Karpas-422 (cell line): ENCODE measurements at places on chromosomes 1 and 21.
A peak's percentile ranks its signal among the peaks of the same experiment; 100 is the strongest.

DNA sequence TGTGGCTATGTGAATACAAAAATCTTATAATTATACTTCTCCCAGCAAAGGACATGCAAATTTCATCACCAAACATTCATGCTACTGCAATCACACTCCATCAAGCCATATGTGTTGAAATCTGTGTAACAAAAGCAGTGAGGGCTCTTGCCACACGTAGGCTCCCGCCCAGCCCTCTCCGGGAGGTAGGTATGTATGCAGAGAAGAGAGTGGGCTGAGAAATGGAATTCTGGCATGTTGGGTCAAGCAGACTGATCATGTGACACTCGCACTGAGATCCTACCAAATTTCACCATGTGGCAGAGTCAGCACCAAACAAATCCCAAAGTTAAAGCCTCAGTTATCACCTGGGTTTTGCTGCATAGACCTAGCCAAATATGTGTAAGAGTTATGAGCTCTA is 49.7 kb downstream of the APP start:
- DNase-seq, result no peak

DNA sequence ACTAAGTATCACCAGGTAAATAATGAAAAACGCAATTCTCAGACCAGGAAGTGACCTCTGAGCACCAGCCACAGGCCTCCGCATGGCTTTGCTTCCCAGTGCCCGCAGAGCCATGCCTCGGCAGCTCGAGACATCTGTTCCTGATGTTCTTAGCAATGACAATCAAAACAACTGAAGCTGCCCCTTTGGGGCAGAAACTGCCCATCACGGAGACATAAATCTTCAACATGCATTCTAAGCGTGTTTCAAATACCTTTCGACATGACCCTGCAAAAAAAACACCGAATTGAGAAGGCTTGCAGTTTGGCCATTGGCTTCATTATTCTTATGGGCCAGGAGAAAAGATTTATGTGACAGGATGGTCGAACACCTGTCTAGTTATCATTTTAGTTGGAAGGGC is 5.8 kb upstream of the RAP1GAP start:
- no peak for DNase-seq

DNA sequence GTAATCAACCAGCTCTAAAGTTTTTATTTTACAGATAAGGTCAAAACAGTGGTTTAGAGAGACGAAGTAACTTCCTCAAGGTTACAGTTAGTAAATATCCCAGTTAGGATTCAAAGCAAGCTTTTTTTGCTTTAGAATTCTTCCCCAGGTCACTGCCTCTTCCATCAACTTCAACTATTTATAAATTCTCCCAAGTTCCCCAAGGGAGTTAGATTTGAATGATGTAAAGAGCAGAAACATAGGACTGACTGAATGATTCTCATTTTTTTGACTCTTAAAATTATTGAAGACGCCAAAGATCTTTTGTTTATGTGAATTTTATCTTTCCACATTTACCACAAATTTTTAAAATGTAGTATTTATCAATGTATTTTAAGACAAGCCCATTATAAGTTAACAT is 4.1 kb downstream of the POGZ start:
- peak; percentile 39 for DNase-seq

DNA sequence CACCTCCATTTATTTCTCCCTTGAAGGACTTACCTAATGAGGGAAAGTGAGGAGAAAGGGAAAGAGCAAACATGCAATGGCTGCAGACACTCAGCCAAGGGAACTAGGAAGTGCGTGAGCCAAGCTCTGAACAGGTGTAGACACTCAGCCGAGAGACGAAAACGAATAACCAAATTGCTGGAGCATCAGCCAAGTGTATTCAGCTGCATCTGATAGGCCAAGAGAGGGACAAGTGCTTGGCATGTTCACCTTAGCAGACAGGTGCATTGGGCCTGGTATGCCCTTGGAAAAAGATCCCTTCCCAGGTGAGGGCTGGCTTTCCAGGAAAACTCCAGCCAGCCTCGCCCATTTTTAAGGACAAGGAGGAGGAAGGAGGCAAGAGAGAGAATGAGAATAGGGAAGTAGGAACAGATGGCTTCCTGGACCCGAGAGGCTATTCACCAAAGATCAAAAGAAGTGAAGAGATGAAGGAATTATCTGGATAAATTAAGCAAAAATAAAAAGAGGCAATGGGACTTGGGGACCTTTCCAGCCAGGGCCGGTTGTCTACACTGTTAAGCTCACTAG is 184.7 kb downstream of the TOMM20 start:
- no peak for DNase-seq

- DNase-seq, result peak; percentile 83
These were observed 3.7 kb upstream of the PPM1J start for GRCh38 chr1:112718691-112719418.

GRCh38 chr1:67214420-67215174 is 48.3 kb downstream of the IL23R start:
- peak; percentile 72 for DNase-seq

DNA sequence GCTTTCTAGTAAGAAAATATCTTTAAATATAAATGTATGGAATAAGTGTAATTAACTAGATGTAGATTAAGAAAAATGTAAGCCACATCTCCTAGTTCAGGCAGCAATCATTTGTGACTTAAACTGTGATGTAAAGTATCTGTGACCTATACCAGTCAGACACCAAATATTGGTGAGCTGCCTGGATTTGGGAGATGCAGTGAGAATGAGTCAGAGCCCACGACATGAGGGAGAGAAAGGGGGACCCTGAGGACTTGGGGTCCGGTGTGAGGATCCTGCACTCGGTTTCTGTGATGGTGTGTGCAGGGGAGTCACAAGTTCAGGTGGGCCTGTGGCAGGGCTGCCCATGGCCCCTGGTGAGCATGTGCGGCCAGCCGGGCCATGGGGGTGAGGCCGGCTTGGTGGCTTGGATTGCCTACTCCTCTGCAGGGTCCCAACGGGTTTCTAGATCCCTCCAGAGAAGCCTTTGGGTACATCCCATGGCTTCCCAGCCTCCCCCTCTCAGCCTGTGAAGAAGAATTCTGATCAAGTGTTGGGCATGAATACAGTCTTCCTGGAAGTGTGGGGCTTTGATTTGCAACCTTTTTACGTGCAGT is 19.0 kb upstream of the ABCG1 start:
- no peak for DNase-seq

GRCh38 chr1:56418151-56418631 is 161.2 kb downstream of the PLPP3 start:
- no peak for DNase-seq

DNA sequence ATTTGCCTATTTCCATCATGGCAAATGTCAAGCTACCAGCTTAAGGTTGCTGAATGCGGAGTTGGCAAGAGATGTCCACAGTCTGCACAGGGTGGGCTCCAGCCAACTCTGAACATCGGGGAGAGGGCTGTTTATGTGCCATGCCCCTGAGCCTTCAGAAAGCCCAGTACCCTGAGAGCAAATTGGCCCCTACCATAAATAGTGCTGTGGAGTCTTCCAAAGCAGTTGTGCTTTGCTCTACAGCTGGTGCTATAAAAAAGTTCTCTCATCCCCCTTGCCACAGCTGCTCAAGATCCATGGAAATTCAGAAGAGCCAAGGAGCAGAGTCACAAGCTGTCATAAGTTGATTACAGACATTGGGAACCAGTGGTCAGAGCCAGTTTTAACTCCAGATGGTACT is 85.6 kb upstream of the CLDN14 start:
- DNase-seq, result no peak

DNA sequence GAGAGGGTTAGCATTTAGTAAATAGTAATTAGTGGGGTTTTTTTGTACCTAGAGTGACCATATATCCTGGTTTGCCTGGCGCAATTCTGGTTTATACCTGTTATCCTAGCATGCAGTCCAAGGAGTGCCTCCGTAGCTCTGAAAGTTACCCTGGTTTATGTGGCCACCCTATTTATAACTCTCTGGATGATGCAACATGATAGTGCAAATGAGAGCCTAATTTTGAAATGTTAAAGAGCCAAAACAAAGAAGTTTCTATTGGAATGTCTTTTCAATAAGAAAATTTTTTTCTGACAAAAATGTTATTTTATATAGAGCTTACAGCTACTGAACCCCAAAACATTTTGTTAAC is 5.7 kb downstream of the AHCYL1 start:
- DNase-seq, result no peak

GRCh38 chr1:199168888-199169585 is 530.2 kb downstream of the PTPRC start:
- DNase-seq, result no peak

- no peak for DNase-seq
These were observed 5.5 kb upstream of the DDR2 start for GRCh38 chr1:162626761-162627160.

- DNase-seq, result no peak
These were observed 19.8 kb downstream of the NENF start for GRCh38 chr1:212452323-212453155.

GRCh38 chr1:199619223-199619622 is 408.3 kb upstream of the NR5A2 start:
- no peak for DNase-seq

DNA sequence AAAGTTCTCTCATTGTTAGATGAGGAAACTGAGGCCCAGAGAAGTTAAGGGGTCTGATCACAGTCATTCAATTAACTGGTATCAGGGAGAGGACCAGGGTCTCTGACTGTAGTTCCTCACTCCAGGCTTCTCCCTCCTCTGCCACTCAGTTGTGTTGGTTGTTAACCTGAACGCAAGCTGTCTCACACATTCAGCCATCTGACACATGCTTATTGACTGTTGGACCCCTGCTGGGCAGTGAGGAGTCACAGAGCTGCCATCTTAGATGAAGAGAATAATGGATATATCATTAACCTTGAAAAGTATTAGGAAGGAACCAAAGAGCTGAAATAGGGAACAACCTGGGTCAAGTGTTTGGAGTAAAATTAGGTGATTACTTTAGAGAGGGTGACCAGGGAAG is 194.8 kb downstream of the ZZZ3 start:
- DNase-seq, result no peak

DNA sequence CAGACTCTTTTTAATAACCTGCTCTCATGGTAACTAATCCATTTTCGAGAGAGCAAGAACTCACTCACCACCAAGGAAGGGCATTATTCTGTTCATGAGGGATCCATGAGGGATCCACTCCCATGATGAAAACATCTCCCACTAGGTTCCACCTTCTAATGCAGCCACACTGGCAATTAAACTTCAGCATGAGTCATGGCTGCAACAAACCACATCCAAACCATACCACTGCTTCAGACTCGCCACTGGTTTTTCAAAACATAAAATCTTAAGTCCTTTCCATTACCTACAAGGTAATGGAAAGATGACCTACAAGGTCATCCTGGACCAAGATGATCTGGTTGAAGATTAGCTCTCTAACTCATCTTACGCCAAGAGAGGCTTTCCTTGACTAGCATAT is 405.1 kb downstream of the VAV3 start:
- DNase-seq, result no peak

GRCh38 chr1:83512373-83513193 is 486.3 kb downstream of the TTLL7 start:
- no peak for DNase-seq

GRCh38 chr1:150622303-150622975 is 7.0 kb downstream of the ENSA start:
- DNase-seq, result no peak

GRCh38 chr1:175225805-175226129 is 33.2 kb upstream of the KIAA0040 start:
- no peak for DNase-seq

- no peak for DNase-seq
These were observed 1.7 kb upstream of the TMEM61 start for GRCh38 chr1:54978528-54979326.

DNA sequence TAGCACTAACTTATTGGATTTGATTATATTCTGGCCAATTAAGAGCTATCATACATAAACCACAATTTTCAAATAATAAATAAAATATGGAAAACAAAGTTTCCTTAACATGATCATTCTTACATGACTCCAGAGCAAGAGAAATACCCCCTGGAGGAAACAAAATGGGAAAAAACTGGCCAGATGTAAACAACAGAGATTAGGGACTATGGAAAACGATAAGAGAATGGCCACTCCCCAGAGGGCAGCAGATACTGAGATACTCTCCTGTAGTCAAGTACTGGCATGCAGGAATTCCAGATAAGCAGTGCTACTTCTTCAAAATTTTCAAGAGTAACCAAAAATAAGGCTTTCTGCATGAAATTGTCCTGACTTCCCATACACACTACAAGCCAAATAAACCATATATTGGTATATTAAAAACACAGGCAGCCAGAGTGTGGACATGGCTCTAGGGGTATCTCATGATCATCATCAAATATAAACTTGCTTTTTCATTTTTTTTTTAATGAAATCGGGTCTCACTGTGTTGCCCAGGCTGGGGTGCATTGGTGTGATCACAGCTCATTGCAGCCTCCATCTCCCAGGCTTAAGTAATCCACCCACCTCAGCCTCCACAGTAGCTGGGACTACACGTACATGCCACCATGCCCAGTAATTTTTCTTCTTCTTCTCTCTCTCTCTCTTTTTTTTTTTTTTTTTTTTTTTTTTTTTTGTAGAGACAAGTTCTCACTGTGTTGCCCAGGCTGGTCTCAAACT is 118.5 kb downstream of the EIF4G3 start:
- no peak for DNase-seq
